ENCODE measurements at places on chromosomes 7 and 10.
A peak's percentile ranks its signal among the peaks of the same experiment; 100 is the strongest.

DNA sequence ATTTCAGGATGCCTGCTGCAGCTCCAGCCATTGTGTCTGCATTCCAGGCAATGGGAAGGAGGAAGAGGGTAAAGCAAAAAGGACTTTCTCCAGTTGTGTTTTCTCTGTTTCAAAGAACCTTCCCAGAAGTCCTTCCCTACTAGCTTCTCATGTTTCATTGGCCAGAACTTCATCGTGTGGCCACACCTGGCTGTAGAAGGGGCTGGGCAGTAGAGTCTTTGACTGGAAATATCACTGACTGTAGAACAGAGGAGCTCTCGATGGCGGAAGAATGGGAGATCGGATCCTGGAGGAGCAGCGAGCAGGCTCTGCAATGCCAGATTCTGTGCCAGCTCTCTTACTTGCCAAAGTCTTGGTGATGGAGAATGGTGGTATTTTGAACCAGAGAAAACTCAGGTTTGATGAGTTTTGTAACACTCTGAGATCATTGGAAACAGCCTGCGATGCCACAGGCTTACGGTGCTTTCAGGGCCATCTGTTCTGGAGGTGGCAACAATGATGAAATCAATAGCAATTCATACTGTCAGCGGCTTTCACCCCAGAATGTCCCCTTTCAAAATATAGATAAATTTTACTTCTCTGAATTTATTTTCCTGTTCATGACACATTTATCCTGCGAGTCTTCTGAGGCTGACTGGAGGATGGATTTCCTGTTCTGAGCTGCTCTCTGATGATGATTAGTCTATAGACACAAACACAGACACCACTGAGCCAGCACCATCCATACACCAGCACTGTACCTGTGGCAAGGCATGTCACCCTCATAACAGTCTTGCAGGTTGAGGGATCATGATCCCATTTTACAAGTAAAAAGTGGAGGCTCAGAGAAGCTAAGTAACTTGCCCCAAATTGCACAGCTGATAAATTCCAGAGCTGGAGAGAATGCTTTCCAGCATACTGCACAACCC, 204.2 kb downstream of the EMX2 start:
- peak; percentile 11 for DNase-seq

GRCh38 chr7:155844019-155844453, 31.8 kb upstream of the SHH start:
- no peak for DNase-seq

GRCh38 chr10:89241486-89242344, 9.9 kb downstream of the LIPA start:
- no peak for DNase-seq

DNA sequence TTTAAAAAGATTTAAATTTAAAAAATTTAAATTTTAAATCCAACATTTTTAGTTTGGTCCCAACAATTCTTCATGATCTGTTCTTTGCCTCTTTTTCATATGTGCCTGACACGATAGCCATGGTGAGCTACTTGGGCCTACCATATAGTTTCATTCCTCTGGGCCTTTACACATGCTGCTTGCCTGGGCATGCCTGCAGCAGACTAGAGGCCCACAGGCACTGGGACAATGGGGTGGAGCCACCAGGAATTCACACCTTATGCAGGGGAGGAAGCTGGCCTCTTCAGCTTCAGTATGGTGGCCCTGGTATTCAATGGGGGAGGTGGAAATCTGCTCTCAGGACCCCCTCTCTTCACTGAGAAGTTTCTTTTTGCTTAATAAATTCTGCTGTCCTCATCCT, 37.8 kb upstream of the ZNF365 start:
- no peak for DNase-seq

DNA sequence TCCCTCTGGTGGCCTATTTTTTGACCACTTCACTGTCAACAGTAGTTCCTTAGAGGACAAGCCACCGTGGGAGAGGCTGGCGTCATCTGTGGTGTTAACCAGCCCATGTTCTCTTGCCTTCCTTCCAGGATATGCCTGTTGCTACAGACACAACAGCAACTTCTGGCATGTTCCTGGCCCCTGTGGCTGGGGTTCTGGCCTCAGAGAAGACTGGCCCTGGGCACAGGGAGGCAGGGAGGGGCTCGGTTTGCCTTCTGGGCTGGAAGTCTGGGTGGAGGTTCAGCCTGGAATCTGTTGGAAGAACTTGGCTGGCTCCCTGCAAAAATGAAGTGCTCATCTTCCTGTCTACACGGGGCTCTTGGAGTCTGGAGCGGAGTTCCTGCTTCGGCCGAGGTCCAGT, 25.7 kb downstream of the GOLGA7B start:
- no peak for DNase-seq

GRCh38 chr10:12965571-12965970, 35.9 kb downstream of the CCDC3 start:
- no peak for DNase-seq

DNA sequence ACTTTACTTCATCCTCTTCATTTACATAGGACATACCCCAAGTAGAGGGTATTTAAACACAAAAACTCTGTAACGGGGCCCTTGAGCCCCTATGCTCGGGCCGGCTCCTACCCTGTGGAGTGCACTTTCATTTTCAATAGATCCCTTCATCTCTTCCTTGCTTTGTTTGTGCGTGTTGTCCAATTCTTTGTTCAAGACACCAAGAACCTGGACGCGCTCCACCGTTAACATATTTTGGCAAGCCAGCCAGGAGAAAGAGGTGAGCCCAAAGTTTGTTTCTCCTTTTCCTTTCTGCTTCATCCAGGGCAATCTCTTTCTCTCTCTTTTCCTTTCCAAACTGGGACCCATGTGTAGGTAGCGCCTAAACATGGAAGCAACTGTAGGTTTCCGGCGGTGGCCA, 26.0 kb upstream of the BNIP3 start:
- no peak for DNase-seq

DNA sequence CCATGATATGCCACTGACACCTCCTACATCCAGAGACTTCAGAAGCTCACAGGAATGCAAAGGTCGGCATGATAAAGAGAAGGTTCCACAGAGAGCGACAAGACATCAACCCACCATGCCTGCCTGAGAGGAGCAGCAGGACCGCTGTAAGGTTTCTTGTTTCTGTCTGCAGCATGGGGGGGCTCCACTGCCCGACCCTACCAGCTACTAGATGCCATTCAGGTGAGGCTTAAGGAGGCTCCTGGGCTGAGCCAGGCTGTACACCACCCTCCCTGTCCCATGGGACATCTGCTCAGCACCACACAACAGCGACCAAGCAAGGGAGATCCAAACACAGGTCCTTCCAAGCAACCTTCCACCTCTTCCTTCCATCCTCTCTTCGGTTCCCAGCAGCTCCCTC, 234.6 kb downstream of the TNS3 start:
- no peak for DNase-seq

GRCh38 chr10:122663516-122664130, 36.0 kb downstream of the C10orf120 start:
- no peak for DNase-seq

DNA sequence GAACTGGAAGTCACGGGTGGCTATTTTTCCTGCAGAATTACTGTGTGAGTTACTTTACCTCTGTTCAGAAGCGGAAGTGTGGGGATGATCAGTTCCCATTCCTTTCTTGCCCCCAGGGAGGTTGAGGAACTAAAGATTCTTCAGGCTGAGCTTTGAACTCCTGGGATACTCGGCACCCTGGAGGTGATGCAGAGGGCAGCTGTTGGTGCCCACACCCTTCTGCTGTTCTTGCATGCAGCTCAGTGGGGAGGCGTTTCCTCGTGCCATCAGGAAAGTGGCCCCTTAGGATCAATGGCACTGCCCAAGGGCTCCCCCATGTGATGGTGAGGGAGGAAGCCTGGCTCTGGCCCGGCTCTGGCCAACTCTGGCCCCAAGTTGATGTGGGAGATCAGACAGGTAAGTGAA, 44.7 kb upstream of the MXI1 start:
- no peak for DNase-seq
